ENCODE measurements at places on chromosomes 5 and 9.

GRCh38 chr5:11973469-11973868 lies 69.2 kb upstream of the CTNND2 start:
- no peak for DNase-seq

GRCh38 chr9:35431467-35431866 lies 58.4 kb upstream of the RUSC2 start:
- DNase-seq, result no peak

DNA sequence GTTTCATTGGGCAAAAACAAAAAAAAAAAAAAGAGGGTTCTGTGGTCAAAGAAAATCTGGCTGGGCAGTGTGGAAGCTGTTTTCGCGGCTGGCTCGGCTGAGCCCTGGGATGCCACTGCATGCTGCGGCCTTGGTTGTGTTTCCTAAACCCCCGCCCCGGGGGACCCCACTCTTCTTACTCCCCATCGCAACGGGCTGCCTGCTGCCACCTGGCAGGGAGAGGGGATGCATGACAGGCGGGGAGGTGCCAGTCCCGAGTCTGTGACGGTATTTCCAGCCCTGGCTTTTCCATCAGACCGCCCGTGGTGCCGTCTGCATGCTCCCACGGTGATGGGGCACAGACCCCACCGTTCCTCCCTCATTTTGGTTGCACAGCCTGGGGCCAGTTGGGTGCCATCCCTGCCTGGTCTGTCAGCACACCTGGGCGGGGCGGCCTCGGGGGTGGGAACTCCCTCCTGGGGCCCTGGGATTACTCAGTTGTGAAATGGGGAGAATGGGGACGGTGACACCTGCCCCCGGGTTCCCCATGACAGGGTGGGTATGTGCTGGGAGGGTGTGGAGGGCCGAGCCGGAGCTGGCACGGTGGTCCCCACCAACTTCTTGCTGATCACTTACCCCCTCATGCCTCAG lies 101.0 kb downstream of the RXRA start:
- DNase-seq, result no peak

- DNase-seq, result no peak
Measured at GRCh38 chr5:135229679-135230132, 169.3 kb downstream of the MACROH2A1 start.

GRCh38 chr5:65290677-65291076 lies 191.0 kb downstream of the ADAMTS6 start:
- DNase-seq, result no peak

All from cortex of kidney (tissue), 1 donor.